A673 (cell line): ENCODE measurements at places on chromosomes 7 and 10. TPM values are rescaled to one million over a fixed set of nuclear protein-coding genes. Genes with fewer than 3 reads are reported as not detected.
A peak's percentile ranks its signal among the peaks of the same experiment; 100 is the strongest.

- peak; percentile 14 for DNase-seq
These were observed 115.8 kb downstream of the THSD7A start for GRCh38 chr7:11716185-11716584.

DNA sequence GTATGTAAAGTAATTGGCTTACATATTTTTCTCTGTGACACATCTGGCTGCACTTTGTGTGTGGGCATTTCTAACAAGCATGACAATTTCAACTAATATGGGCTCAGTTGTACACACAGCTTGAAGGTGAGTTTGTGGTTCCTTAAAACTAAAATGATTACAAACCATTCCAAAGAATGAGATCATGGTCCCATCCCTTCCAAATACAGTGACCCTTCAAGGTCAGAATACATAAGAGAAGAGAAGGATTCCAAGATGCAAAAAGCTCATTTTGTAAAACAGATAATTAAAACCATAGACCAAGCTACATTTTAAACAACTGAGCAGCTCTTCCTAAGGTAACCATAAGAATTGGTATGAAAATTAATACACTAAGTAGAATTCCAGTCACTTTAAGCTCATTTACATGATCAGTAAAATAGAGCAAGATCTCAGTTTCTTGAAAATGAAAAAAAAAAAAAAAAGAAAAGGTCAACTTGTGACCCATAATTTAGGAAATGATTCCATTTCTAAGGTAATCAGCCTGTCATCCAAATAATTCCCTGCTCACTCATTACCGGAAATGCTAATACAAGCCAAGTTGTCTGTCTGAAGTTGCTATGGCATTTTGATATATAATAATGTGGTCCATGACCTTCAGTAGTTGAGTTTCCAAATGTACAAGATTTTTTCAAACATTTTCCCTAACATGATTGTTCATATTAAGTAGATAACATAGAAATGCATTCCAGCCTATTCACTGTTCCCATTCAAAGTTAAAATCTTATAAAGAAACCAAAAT lies 688.5 kb downstream of the PARD3 start:
- no peak for DNase-seq

DNA sequence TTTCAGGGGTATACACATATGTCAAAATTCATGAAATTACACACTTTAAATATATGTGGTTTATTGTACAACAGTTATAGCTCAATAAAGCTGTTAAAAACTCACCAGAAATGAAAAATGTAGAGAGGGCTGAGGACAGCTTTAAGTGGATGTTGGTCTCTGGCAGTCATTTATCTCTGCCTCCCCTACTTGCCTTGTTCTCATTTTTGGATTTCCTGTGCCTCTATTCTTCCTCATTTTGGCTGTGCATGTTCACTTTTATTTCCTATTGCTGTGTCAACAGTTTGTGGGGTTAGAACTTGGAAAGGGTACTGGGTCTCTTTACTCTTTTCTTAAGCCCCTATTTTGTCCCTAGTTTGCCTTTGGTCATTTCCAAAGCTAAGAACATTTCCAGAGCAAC lies 18.6 kb upstream of the MEST start:
- DNase-seq, result no peak

GRCh38 chr7:155392726-155393570 lies 65.0 kb upstream of the EN2 start:
- DNase-seq, result no peak

The TMEM176A gene
- 2.3 and 2.9 TPM in 2 replicates for total RNA-seq

The BTBD16 gene
- not detected in 2 replicates for total RNA-seq

The FLNC gene
- total RNA-seq, result 6.5 and 7.8 TPM in 2 replicates

The DGKB gene
- not detected in 2 replicates for total RNA-seq

DNA sequence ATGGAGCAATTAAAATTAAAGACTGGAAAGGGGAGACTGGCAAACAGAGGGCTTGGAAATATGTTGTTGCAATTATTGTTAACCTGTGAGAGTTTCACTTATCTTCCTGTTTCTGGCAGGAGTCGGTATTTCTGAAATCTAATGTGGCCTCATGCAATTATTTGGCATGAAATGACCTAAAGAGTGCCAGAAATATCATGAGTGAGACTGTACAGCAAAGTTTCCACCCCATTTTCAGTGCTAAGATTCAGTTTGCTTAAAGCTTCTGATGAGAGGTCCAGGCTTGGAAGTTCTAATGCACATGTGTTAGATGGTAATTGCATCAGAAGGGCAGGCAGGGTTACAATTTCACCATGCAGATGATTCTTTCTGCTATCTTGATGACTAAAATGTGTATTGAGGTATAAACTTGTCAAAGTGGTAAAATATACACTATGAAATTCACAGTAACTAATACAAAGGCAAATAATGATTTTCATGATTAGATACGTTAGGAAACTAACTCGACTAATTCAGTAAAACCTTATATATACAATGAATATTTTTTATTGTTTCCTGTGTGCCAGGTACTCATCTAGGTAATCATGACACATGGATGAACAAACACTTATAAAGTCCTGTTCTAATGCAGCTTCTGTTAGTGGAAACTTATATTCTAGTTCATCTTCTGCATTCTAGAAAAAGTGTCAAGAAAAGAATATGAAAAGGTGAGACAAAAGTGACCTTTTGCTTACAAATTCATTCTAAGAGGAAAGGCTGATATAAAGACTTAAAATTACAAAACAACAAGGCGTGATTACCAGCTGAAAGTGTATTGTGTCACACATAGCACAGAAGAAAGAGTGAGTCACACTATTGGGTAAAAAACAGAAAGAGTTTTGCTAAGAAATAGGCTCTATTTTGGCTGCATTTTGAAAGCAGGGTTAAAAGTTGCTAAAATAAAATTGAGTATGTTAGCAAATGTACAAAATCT lies 533.4 kb upstream of the SEMA3D start:
- DNase-seq, result no peak

The MMS19 gene
- total RNA-seq, result 70.6 and 72.5 TPM in 2 replicates
